Activated effector memory CD4-positive, alpha-beta T cell treated with anti-CD3 and anti-CD28 coated beads, Interleukin-2, amount 50 U/mL, for 16 hours (primary cell): ENCODE measurements at places on chromosomes 2 and 18.
A peak's percentile ranks its signal among the peaks of the same experiment; 100 is the strongest.

GRCh38 chr2:59233448-59233847 is 992.3 kb upstream of the FANCL start:
- DNase-seq: no peak

GRCh38 chr2:143754742-143755141 is 625.5 kb downstream of the ARHGAP15 start:
- no peak for DNase-seq

DNA sequence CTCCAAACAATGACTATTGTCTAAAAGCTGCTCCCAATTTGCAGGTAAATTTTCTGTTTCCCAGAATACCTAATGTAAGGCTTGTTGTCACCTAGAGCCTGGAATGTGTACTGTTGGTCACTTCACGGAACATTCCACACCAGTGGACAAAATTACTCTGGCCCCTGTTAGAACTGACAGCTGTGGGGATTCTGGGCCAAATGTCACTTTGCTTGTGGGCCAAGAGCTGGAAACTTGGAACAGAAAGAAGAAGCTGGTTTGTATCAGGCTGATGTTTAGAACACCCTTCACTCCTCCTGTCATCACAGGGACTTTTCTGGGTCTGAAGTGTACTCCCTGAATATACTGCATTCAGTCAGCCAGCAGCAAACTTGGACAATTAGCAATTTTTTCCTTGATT is 495.6 kb upstream of the SYT4 start:
- DNase-seq: no peak

DNA sequence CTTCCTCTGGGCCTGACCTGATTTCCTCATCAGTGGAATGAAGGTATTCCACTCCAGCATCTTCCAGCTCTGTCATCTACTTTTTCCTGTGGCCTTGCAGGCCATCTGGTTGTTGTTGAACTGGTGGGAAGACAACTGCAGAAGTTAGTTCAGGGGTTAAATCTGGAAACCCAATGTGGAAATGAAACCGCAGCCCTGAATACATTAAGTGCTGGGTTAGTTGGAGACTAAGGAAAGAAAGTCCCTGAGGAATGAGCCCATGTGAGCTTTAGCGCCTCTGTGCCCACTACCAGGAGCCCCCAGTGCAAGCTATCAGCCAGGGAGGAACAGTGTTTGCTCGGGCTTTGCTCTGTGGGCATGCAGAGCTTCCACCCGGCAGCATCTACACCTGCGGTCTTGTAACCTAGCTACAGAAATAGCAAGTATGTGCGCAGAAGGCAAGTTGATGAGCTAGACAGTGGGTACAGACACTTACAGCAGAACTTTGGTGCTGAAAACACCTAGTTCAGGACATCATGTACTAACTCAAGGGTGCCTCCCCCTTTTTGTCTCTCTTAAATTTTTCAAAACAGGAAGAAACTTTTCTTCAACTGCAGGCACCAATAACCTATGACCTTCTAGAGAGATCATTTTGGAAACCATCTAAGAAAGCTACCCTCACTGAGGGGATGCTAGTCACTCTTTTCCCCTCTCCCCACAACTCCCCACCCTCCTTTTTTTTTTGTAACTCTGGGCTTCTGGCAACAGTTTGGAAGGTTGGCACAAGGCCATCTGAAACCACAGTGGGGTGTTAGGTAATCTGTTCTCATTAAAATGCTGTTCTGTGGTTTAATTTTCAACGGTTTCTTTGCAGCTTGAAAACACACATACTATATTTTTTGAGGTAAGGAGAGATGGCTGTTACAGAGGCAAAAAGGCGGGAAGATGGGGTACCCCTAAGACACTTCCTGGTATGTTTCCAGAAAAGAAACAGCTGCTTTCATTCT is 18.3 kb upstream of the CXCR4 start:
- peak; percentile 86 for DNase-seq

DNA sequence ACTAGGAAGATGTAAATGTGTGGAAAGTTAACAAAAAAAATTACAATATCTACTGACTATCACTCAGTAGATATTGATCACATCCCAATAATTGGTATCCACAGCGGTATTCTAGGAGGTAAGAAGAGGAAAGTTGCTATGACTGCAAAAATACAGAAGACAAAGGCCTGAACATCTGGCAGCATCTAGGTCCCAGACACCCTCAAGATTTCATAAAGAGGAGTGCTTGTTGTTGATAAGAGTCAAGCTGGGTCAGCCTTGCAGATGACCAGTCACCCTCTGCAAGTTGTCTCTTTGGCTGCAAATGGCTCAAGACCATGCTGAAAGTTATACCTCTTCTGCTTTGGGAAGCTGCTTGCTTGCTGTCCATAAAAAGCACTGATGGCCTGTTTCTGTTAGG is 228.4 kb upstream of the FBXO11 start:
- no peak for DNase-seq

GRCh38 chr18:42640160-42640559 is 475.3 kb downstream of the RIT2 start:
- DNase-seq: no peak

GRCh38 chr2:142190805-142191204 is 60.0 kb upstream of the LRP1B start:
- DNase-seq: no peak

- DNase-seq: no peak
These were observed 95.1 kb upstream of the KLHL14 start for GRCh38 chr18:32867936-32868335.

GRCh38 chr2:181847702-181848101 is 43.8 kb upstream of the ITPRID2 start:
- no peak for DNase-seq

DNA sequence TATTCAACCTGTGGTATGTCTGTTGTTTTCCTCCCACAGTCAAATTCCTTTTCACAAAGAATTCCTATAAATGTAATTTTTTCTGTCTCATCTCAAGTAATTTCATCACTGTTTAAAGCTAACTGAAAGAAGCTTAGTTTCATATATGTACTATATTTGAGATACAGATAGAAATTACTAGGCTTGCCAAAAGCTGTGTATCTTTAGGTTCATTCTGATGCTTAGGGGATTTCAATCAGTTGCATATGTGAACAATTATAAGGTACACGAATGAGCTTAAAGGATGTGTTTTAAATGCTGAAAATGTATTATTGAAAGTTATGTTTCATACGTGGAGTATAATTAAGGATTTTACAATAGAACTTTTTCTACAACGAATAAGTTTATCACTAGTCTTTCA is 59.2 kb upstream of the DSG1 start:
- DNase-seq: no peak

DNA sequence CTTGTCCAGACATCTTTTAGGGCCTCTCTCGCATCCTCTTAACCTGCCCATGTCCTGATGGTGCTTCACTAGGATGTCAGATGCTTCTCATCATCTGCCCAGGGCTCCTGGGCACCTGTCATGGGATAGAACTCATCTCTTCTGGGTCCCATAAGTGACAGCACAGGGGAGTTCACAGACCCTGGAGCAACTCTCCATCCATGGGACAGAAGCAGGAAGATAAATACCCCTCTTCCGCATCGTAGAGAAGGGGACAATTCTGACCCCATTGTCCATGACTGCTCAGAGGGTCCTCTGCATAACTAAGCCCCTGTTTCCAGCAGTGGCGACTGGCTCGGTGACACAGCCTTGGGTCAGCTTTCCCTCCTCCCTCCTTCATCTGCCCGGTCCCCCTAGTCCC is 82.3 kb downstream of the TWIST2 start:
- peak; percentile 17 for DNase-seq

GRCh38 chr2:41204315-41204714 is 752.4 kb upstream of the SLC8A1 start:
- no peak for DNase-seq

- no peak for DNase-seq
These were observed 139.6 kb upstream of the DCC start for GRCh38 chr18:52200406-52200805.

DNA sequence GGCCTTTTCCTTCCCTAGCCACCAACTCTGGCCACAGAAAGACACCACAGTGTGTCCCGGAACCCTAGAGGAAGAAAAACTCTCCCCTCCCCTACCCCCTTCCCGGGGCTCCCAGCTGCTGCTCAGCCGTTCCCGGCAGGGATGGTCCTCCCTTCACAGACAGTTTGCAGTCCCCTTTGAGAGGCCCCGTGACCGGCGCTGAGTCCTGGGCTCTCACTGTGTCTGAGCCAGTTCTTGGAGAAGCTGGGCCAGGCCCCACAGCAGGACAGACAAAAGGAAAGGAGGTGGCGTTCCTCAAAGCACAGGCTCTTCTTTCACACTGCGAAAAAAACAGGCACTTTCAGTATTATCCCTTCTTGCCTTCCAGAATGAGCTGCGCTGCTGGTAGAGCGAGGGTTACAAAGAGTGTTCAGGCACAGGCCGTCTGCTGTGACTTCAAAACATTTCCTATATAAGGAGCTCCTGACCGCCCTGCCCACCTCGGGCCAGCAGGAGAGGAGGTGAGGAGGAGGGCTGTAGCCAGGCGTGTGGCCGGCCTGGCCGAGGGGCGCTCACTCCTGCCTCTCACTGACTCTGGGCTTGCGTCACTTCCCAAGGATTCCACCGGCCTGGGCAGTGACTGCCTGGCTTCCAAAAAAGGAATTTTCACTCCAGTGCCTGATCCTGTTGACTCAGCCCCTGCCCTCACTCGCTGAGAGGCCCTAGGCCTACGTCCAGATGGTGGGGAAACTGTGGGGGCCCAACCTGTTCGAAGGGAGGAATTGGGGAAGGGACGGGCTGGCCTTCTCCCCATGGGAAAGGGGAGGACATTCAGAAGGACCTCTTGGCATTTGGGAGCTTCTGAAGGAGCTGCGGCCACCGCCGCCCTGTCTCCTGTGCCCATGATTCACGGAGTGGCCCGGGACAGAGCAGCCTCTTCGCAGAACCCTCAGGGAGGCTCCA is 24.9 kb downstream of the CIDEA start:
- DNase-seq: no peak

- no peak for DNase-seq
These were observed 22.2 kb downstream of the SP3 start for GRCh38 chr2:173942861-173943523.

DNA sequence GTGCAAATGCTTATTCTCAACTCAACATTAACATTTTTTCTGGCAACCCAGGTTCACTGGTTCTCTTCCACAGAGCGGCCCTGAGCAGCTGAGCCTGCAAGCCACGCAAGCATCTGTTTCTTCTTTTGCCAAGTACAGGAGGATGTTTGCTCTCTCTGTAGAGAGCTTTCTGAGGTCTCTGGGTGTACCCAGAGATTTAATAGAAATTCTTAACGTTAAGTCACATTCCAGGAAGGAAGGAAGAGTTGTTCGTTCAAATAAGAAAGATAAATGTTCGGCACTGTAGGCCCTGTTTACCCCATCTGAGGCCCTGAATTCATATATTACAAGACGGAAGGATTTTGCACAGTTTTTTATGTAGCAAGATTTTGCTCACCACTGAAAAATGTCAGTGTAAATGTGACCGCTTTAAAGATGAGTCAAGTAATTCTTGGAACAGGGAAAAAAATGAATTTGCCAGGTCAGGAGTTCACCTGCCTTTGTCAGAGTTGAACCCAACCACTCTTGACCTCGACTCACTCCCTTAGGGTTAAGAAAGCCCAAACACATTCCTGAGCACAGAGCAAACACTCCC is 30.1 kb downstream of the KCTD18 start:
- DNase-seq: no peak

DNA sequence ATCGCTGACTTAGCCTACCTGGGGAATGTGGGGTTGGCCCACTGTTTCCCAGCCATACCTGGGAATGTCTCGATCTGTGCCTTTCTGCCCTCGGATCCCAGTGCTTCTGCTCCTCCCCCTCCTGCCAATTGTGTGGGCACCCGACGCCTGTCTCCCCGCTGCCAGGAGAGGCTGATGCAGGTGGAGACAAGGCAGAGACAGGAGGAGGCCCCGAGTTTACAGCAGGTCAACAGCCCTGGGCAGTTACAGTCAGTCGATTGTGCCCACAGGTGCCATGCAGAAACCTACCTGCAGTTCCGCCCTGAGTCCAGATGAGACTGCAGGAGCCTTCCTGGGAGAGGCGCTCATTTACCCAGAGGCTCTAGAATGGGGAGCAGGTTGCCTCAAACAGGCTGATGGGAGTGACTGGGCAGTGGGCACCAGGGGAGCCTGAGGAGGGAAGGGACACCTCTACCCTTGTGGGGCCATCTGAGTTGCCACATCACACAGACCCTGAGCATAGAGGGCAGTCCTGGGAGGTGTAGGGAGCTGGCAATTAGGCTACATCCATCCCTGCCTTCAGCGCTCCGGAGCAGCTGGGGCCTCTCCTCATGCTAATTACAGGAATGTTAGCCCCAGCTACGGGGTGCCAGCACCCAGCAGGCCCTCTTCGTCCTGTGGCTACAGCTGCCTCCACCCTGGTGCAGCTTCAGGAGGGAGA is 300.1 kb downstream of the NDUFA10 start:
- DNase-seq: peak; percentile 31

DNA sequence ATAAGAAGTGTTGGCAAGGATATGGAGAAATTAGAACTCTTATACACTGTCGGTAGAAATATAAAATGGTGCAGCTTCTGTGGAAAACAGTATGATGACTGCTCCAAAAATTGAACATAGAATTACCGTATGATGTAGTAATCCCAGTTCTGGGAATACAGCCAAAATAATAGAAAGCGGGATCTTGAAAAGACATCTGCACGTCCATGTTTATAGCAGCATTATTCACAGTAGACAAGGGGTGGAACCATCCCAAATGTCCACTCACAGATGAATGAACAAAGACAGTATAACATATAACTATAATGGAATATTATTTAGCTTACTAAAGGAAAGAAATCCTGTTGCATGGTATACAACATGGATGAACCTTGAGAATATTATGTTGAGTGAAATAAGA is 257.7 kb downstream of the TDRD15 start:
- DNase-seq: no peak

GRCh38 chr2:96884299-96885094 is 14.6 kb upstream of the SEMA4C start:
- no peak for DNase-seq

DNA sequence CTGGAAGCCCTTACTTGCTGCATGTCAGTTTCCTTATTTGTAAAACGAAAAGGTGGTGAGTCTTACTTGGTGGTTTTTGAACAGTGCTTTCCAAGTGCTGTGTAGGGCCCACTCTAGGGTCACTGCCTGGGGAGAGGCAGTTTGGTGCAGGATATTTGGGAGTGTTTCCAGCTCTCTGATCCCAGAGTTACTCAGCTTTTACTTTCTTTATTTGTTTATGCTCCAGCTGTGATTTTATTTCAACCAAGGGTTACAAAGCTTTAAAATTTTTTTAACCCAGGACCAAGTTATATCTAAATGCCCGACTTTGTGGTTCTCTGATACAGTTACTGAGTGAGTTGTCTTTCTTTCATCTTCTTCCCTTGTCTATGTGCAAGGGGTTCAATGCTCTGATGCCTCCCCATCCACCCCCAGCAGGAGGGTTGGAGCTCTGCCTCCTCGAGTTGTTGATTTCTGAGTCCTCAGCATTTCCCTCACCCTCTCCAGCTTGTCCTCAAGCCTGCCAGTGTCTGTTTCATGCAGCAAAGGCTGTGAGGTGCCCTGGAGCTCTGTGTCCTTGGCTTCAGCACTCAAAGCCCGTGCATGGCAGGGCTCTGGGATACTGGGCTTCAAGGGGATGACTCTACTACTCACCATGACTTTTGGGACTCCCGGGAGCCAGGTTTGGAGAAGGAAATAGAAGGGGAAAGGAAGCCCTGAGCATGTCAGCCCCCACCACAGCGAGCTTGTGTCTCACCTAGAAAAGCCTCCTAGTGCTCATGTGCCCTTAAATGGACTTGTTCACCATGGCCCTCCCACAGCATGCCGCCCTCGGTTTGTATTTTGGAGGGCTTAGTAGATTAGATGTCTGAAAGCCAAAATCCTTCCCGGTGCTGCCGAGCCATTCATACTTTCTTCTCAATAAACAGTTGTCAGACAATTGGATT is 236.8 kb downstream of the SETBP1 start:
- no peak for DNase-seq
